ENCODE measurements at places on chromosomes 6 and 20.

DNA sequence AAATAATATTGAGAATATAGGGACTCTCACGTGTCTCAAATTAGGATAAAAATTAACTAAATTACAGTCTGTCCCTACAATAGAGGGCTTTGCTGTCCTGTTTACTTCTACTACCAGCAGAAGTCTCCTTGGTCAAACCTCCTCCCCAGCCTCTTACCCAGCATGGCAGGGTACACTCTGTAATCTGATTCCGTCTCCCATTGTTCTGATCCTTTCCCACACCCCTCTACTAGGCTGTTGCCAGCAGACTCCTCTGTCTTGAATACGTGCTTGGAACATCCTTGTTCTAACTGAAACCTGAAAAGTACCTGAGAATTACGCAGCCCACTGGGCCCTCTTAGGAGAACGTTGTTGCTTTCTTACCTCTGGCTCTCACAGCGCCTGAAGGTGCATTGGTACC lies 112.2 kb upstream of the PREP start:
- no peak for DNase-seq

DNA sequence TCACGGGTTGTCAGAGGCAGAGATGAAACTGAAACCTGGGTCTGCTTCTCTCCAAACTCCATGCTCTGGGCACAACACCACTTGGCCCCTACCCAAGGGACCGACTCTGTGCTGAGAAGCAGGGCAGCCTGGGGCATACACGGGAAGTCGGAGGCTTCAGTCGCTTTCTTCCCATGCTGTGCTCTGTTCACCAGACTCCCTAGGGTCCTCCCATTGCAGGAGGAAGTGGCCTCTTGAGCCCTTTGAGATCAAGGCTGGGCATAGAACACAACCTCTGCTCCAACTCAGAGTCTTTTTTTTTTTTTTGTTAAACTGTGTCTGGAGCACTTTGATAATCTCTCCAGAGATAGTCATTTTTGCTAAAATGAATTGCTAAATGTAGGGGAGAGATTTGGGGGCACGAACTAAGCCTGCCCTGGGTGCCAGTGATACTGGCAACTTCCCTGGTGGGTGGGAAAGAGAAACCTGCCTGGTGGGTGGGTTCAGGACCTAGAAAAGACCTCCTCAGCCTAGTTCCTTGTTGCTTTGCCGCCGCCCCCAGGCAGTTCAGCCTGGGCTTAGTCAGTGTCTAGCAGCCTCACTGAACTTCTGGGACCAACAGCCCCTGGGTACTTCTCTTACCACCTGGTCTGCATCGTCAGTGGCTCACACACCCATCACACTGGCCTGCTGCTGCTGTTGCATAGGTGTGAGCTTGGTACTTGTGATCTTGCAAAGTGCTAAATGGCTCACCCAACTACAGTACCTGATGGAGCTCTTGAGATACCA lies 62.0 kb downstream of the PPP1R14C start:
- DNase-seq, result no peak

- DNase-seq, result no peak
Measured at GRCh38 chr6:105810105-105810921, 275.8 kb upstream of the PRDM1 start.

DNA sequence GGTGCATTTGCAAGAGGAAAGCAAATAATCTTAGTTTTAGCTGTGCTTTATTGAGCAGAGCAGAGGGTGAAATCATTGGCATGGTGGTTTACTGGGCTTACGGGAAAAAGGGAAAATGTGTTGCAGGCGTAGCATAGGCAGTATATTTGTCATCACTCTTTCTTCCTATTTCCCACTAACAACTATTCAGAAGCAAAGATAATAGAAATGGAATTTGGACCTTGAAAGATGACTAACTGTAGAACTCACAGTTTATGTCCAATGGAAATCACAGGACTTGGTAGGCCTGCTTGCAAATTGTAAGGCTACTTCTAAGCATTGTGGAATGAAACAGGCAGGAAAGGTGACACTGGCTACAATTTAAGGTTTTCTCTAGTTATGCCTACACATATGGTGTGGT lies 611.9 kb upstream of the MAN1A1 start:
- no peak for DNase-seq

DNA sequence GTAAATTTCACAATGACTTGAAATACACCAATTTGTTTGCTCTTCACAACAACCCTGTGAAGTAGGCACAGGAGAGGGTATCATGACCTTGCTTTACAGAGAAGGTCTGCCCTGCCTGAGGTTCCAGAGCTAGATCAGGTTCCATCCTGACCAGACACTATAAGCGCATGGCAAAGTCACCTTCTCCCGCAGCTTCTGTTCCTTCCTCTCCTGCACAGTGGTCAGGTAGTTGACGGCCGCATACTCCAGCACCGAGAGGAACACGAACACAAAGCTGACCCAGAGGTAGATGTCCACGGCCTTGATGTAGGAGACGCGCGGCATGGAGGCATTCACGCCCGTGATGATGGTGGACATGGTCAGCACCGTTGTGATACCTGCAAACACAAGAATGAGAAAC lies 34.3 kb downstream of the PM20D2 start:
- no peak for DNase-seq

DNA sequence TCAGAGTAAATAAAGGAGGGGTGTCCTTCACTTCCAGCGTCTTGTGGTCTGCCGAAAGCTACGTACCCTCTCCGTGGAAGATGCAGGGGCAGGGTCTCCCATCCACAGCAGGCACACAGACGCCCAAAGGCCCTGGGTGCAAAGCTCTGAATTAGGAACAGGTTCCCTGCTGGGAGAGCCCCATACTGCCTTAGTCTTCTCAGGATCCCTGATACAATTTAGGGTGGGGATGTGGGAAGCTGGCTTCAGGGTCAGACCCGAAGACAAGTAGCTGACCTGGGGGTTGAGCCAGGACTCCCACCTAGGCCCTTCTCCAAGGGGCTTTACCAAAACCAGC lies 74.1 kb downstream of the TTLL2 start:
- DNase-seq, result no peak

DNA sequence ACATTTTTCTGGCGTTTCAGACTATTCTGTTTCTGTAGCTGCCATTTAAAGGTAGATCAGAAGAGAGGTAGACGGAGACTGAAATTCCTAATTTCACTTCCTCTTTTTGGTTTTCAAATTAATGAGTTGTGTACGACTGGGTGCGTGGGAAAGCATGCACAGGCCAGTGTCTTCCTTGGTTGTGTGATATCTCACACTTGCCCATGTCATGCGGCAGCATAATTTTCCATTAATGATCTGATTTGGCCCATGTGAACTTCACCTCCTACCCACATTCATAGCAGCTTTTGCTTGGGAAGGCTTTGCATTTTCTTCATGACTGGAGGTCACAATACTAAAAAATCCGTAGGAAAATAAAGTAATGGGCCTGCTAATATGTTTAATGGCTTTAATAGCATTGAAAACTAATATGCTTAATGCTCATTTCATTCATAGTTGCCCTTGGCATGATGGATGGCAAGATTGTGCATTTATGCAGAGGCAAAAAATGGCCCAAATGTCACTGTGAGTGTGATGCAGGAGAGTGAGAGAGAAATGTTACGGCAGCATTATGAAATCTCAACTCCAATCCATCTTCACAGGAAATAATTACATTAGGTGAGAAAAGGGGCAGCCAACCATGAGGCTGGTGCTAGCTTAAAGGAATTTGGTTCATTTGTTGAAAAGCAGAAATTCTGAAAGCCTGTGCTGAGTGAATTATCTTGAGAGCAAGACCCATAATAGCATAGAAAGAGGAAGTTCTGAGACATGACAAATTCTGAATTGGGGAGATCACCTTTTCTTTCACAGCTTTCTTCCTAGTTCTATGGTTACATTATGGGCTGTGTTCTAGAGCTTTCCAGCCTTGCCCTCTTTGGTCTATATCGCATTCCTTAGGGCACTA lies 69.0 kb upstream of the UST start:
- DNase-seq, result no peak

GRCh38 chr6:123747515-123747914 lies 56.1 kb upstream of the NKAIN2 start:
- no peak for DNase-seq

GRCh38 chr6:119476554-119476953 lies 127.0 kb upstream of the MAN1A1 start:
- no peak for DNase-seq

DNA sequence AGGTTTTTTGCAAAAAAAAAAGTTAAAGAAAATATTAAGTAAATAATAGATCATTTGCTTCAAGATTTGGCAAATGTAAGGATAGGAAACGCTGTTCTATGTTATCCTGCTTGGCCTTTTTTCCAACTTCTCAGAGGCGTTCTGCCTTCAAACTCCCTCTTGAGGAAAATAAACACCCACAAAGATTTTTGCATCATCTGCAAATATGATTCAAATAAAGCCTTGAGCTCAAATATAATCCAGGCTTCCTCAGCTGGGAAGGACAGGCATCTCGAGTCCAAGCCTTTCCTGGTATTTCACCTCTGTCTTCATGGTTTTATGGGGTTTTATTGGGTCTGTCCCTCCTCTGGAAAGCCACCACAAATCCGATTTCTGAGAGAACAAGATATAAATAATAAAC lies 67.7 kb upstream of the PTPN1 start:
- no peak for DNase-seq

- no peak for DNase-seq
Measured at GRCh38 chr20:610130-611046, at the start of gene TCF15. Gene TCF15 (minus strand): TSS chr20:610309. CDS start chr20:610237, 72 bp downstream.

- DNase-seq, result no peak
Measured at GRCh38 chr20:6579824-6580223, 187.7 kb upstream of the BMP2 start.

- no peak for DNase-seq
Measured at GRCh38 chr6:23559587-23560343, 566.2 kb upstream of the NRSN1 start.

DNA sequence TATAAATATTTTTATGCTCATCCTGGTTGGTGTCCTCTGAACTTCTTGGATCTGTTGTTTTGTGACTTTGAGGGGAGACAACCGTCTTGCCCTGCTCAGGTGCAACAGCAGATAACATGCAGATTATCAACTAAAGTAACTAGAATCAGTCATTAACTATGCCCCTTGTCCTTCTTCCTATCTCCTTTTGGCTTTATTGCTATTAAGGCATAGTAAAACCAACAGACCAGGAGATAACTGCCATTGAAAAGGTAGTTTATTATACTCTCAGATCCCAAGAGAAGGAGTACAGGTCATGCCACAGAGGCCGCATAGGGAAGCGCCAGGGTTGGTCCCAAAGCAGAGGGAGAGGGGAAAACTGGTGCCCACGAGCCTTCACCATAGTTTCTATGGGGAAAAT lies 418.2 kb downstream of the GJA1 start:
- no peak for DNase-seq

- DNase-seq, result no peak
Measured at GRCh38 chr6:73107016-73107415, 118.3 kb downstream of the KHDC1L start.

DNA sequence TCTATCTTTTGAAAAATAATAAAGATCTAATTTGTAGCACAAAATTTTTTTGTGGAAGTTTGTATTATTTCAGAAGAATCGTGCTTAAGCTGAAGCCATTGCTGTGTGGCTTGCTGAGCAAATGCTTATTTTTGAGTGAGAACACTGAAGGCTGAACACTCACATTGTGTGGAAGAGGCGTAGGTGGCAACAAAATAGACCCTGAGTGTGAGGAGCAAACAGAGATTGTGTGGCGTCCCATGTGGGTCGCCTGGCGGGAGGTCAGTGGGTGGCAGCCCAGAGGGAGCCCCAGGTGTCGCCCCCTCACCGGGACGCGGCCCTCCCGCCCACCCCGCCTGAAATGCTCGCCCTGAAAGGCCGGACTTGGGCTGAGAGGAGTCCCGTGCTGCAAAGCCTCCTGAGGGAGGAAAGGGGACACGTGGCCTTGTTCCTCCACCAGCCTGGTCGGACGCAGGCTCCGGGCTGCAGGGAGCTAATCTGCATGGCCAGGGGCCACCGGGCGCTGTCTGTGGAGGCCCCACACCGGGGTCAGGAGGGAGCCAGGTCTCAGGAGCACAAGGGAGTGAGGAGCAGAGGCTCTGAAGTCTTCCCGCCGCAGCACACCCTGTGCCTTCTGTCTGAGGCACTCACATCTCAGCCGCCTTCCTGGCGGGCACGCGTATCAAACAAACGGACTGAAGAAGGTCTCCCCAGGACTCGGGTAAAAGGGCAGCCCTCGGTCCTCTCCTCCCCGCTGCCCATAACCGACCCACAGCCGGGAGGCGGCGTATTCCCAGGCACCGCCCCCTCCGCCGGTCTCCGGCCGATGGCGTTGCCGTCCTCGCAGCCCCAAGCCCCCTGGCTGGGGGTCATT lies 15.9 kb downstream of the DDO start:
- DNase-seq, result no peak

- no peak for DNase-seq
Measured at GRCh38 chr6:34138914-34139510, 6.9 kb downstream of the GRM4 start.

- no peak for DNase-seq
Measured at GRCh38 chr20:63848003-63848911, 13.0 kb upstream of the ABHD16B start.

DNA sequence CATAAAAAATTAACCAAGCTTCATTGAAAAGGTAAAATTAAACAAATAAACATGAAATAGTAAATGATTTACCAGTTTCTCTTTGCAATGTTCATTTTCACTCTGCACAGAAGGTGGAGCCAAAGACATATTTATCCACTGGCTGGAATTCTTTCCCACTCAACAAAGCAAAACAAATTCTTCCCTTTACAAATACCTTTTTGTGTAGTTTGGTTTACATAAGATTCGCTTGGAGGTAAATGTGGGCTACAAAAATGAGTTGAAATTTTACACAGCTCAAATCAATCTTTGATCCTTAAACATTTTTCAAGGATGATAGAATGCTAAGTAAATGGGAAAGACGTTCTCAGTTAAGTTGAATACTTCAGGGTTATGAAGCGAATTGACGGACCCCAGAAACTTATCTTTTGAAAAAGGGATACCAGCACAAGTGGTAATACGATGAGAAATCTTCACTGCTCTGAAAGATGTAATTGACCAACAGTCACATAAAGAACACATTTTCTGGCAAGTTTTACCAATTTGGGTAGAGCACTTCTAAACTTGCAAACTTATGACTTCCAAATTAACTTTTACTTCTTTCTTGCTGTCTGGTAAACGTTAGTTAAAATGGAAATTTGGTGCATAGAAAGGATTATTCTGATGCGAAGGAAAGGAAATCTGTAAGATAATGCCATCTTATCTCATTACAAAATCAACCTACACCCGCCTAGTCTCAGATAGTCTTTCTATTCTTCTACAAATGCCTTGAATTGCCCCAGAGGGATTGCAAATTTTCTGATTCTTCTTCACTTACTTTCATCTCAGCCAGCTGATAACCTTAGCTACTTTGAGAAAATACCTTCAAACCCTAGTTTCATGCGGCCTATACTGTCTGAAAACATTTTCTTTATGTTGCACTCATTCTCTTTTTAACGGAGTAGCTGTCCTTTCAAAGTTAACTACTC lies 4.7 kb upstream of the GJA1 start:
- no peak for DNase-seq

- DNase-seq, result no peak
Measured at GRCh38 chr6:159761129-159761872, 544 bp upstream of the ACAT2 start.

GRCh38 chr6:47646689-47647088 lies 51.7 kb upstream of the ADGRF4 start:
- DNase-seq, result no peak

DNA sequence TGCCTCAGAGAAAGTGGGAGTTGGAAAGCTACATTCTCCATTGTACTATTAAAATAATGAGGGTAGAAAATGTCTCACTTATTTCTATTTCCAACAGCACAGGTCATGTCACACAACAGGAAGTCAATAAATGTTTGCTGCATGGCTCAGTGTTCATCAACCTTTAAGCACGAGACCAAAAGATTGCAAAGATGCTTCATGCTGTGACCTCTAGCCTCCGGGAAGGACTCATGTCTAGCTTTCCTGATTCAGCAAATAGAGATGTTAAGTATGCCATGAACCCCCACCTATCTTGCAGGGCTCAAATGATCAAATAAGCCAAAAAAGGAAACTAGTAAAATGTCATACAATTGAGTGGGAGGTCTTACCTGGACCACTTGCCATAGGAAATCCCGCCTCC lies 57.4 kb downstream of the NCOA6 start:
- no peak for DNase-seq

All from NCI-H1417 treated with DMSO at 0.1 percent for 48 hours (cell line).